Left cardiac atrium (tissue), 4 donors: ENCODE measurements at places on chromosomes 4 and X. TPM values are rescaled to one million over a fixed set of nuclear protein-coding genes. Genes with fewer than 3 reads are reported as not detected.

The BCOR gene
- total RNA-seq: 10.8 TPM

The TBL1X gene
- total RNA-seq: 16.7 TPM

The CHRDL1 gene
- 15.7 TPM for total RNA-seq

The CLDN2 gene
- 0.18 TPM for total RNA-seq

The RBM10 gene
- total RNA-seq: 22.1 TPM

DNA sequence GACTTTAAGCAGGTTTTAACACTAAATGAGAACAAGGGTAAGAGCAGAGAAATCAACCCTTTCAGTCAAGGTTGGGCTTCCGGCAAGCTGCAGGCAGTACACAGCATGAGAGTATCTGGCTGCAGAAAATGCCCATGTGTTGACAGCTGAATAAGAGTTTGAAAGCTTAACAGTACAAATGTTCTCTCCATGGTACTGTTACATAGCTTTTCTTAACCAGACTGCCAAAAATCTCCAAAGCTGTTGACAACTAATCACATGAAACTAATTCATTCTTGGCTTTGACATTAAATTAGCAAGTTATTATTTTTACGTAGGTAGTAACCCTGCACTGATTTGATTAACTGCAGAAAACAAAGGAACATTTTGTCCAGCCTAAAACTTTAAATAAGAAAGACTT lies 153.5 kb downstream of the SLC10A7 start:
- DNase-seq: no peak

GRCh38 chr4:55363691-55364351 lies 17.8 kb downstream of the SRD5A3 start:
- no peak for DNase-seq

GRCh38 chrX:44914532-44915198 lies 41.7 kb downstream of the KDM6A start:
- DNase-seq: no peak

DNA sequence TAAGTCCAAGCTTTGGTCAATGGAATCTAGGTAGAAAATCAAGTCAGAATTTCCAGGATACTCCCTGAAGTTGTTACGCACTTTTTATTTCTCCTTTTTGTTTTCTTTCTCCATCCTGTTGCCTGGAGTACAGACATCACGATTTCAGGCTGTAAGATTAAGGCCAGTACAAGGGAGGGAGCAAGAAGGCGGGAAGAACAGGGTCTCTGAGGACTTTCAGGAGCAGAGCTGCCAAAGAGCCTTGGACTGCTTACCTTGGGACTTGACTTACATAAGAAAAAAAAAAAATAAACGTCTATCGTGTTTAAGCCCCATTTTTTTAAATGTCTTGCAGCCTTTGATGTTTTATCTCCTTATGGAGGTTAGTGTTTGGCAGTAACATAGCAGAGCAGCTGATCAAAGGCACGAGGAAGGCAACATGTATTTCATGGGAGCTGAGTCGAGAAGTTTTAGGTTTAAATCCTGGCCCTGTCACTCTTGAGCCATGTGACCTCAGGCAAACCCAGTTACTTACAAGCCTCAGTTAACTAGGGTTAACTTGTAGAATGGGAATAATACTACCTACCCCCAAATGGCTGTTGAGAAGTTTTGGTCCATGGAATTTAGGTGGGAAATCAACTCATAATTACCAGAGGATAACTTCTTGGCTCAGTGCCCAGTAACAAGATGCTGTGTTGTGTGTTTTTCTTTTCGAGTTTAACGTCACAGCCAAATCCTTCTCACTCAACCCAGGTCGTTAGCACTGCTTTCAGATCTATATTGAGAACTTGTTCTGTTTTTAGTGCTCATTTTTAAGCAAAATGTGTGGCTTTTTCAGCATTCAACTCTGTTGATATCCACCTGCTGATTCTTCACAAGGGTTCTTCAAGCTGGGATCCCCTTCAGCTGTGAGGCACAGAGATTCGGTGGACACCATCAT lies 106.8 kb downstream of the CLNK start:
- DNase-seq: no peak
